ENCODE measurements at places on chromosomes 2 and 18. TPM values are rescaled to one million over a fixed set of nuclear protein-coding genes. Genes with fewer than 3 reads are reported as not detected.

MORN2 gene
- 22.4 TPM for total RNA-seq

ECEL1 gene
- not detected for total RNA-seq

C1QL2 gene
- total RNA-seq = not detected

SGPP2 gene
- under 0.01 TPM for total RNA-seq

HOXD12 gene
- total RNA-seq = not detected

All from bronchial smooth muscle cell (primary cell).